ENCODE measurements at places on chromosomes 13 and 19.

DNA sequence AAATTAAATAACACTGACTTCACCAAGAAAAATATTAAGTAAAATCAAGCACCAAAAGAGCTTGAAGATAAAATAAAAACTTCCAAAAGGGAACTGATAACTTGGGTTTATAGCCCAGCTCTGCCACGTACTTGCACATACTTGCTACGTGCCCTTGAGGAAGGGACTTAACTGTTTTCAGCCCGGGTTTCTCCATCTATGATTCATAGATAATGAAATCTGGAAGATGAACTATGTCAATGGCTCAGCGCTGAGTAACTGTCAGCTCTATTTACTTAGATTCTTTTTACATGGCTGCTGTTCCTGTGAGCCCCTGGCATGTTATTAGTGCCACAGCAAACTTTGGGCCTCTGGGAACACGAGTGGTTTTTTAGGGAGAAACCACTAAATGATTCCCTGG lies 9.6 kb upstream of the ZC3H13 start:
- DNase-seq, result peak; percentile 71

DNA sequence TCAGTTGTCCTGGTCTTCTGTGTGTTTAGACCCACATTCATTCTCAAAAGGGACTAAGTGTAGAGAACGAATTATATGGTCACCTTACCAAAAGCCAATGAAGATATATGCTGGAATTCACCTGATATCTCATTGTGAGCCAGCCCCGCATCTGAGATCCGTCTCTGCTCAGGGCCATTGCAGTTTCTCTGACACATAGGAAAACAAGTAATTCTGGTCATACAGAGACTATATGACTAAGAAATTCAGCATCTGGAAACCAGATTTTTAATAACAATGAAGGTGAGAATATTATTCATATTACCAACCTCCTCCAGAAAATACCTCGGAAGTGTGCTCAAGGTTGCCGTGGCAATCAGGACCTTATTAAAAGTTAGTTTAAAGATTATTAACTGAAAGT lies 278.6 kb upstream of the EDNRB start:
- DNase-seq, result peak; percentile 33

- DNase-seq, result peak; percentile 61
Measured at GRCh38 chr13:91017669-91018053, 329.8 kb upstream of the MIR17HG start.

GRCh38 chr13:51564252-51564651 lies 20.0 kb upstream of the WDFY2 start:
- peak; percentile 7 for DNase-seq

Data from PC-3 (cell line).